Progenitor cell of endocrine pancreas (in vitro differentiated cells): ENCODE measurements at places on chromosomes 7 and 10. TPM values are rescaled to one million over a fixed set of nuclear protein-coding genes. Genes with fewer than 3 reads are reported as not detected.

The CDK14 gene
- total RNA-seq = 116 and 117 TPM in 2 replicates

The TYW1B gene
- 4.2 and 5.7 TPM in 2 replicates for total RNA-seq

GRCh38 chr7:75985518-75986146, 8.8 kb downstream of the TMEM120A start:
- no peak overlapping the region for H3K27ac ChIP-seq
- no peak overlapping the region for H3K4me3 ChIP-seq
- no peak for DNase-seq

DNA sequence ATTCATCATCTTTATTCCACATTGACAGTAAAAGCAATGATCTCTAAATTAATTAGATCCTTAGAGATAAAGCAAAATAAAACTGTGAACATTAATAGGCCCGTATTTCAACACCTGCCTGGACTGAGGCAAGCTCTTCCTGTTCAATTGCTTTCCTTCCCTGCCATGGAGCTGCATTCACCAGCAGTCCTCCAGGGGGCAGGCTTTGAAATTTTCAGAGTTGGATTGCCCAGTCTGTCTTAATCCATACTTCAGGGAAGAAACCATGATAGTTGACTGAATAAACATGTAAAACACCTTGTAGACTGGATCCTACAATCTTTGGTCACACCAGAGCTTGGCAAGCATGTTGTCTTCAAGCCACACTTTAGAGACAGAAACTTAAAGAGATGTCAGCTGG, 936.6 kb downstream of the NRG3 start:
- DNase-seq = no peak
- peaks cover 7% of the 10 kb centered on the region for H3K4me1 ChIP-seq
- H3K36me3 ChIP-seq = no peaks in the 10 kb centered on the region
- H3K27me3 ChIP-seq = no peaks in the 10 kb centered on the region
- H3K4me3 ChIP-seq = no peak overlapping the region
- H3K27ac ChIP-seq = peak overlapping the region; percentile 43

DNA sequence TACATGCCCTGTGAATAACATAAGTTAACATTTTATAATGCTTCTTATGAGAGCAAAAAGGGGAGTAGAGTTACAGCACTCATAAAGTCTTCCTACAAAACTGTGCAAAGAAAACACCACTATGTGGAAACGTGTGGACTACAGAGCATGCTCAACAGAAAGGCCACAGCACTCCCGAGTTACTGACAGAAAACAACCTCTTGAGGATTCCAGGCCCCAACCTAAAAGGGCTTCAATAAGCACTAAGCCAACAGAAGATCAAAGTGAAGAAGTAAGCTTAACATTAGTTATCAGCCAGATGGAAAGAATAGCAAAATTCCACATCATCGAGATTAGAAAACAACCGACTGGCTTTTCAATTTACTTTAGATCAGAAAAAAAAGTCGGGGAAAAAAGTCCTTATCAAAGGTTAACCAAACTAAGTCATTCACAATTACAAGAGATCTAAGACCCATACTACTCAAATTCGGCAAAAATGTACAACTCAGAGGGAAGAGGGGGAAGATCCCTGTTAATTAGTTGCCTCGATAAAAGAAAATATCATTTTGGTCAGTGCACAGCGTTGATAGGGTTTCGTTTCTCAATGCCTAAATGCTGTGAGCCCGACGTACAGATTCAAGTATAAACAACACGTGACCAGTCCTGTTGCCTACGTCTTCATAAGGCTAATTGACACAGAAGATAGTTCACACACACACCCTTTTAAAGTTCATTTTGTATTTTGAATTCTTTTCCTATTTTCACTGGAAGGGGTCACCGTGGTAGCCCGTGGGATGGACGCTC, 1.4 kb downstream of the KBTBD2 start:
- H3K36me3 ChIP-seq = no peaks in the 10 kb centered on the region
- H3K4me3 ChIP-seq = peak overlapping the region; percentile 96
- H3K4me1 ChIP-seq = peaks cover 61% of the 10 kb centered on the region
- no peak for DNase-seq
- H3K27me3 ChIP-seq = no peaks in the 10 kb centered on the region
- peak overlapping the region; percentile 99 for H3K27ac ChIP-seq

DNA sequence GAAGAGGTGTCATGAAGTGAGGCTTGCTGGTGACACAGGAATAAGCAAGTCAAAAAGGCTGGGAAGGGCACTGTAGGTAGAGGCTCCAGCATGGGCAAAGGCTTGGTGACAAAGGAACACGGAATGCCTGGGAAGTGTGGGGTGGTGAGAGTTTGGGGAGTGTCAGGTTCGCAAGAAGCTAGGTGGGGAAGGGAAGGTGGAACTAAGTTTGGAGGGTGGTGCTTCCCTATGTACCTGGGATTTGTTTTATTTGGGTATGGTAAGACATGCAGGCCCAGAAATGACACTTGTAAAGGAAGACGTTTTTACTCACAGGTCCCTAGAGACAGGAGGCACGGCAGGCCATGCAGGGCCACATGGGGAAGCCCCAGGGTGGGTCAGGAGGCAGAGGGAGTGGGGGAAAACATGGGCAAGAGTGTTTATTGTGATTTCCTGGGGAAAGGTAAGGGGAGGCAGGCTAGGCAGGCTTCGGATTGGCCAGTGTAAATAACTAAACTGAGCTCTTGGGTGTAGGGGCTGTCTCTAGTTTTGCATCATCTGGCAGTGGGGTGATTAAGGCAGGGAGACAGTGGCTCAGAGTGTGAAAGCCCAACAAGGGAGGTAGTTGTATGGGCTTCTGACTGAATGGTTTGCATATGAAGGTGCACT, 52.1 kb downstream of the SH2D4B start:
- no peaks in the 10 kb centered on the region for H3K27me3 ChIP-seq
- H3K4me1 ChIP-seq = no peaks in the 10 kb centered on the region
- H3K4me3 ChIP-seq = no peak overlapping the region
- H3K27ac ChIP-seq = no peak overlapping the region
- H3K36me3 ChIP-seq = peaks cover 1% of the 10 kb centered on the region

- DNase-seq = no peak
- H3K27ac ChIP-seq = no peak overlapping the region
- peaks cover 17% of the 10 kb centered on the region for H3K36me3 ChIP-seq
- H3K4me1 ChIP-seq = peaks cover 2% of the 10 kb centered on the region
- H3K4me3 ChIP-seq = no peak overlapping the region
Observed at GRCh38 chr7:30436046-30436445, 42.5 kb downstream of the NOD1 start.

The EIF3A gene
- total RNA-seq = 127 and 129 TPM in 2 replicates

The PLAU gene
- 0.38 and 0.93 TPM in 2 replicates for total RNA-seq

DNA sequence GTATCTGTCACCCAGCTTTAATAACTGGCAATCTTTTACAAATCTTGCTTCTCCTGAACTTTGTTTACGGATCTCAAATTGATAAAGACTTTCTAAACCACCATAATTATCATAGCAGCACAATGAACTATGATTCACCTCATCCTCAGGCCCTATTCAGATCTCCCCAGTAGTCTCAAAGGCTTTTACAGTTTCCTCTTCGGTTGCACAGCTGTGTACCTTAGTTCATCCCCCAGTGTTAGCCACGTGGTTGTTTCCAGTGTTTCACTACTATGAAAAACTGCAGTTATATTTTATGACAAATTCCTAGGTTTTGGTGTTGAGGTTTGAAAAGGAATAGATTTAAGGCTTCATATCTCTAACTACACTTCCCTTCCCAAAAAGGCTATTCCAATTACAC, 24.9 kb downstream of the PAXIP1 start:
- peaks cover 26% of the 10 kb centered on the region for H3K36me3 ChIP-seq
- no peaks in the 10 kb centered on the region for H3K4me1 ChIP-seq
- no peak overlapping the region for H3K27ac ChIP-seq
- H3K27me3 ChIP-seq = no peaks in the 10 kb centered on the region
- no peak for DNase-seq

GRCh38 chr10:43160921-43161255, 22.6 kb downstream of the CSGALNACT2 start:
- H3K27ac ChIP-seq = no peak overlapping the region
- no peaks in the 10 kb centered on the region for H3K27me3 ChIP-seq
- H3K36me3 ChIP-seq = no peaks in the 10 kb centered on the region

- no peak overlapping the region for H3K4me3 ChIP-seq
- no peaks in the 10 kb centered on the region for H3K36me3 ChIP-seq
- H3K4me1 ChIP-seq = peaks cover 1% of the 10 kb centered on the region
Observed at GRCh38 chr7:94492601-94493000, 17.0 kb upstream of the CASD1 start.

GRCh38 chr10:79298403-79299244, 48.6 kb upstream of the PPIF start:
- H3K36me3 ChIP-seq = peaks cover 26% of the 10 kb centered on the region
- DNase-seq = no peak
- no peaks in the 10 kb centered on the region for H3K4me1 ChIP-seq
- no peaks in the 10 kb centered on the region for H3K27me3 ChIP-seq
- no peak overlapping the region for H3K27ac ChIP-seq

The DYNC1I1 gene
- total RNA-seq = 1.6 and 2.6 TPM in 2 replicates

DNA sequence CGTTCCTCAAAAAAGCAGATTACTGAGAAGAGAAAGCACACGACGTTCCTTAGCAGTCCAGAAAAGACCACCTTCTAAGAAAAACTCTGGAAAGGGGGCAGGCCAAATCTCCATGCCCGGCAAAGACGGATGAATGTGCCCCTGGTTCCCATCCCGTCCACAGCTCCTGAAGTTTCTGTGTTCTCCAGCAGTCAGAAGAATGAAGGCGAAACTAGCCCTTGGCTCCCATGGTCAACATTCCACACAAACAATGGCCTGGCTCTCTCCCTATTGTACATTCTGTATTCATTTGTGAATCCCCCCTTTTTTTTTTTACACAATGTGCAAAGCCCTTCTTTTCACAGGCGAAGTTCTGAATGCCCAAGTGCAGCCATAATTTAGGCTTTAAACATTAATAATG, 5.3 kb downstream of the CTBP2 start:
- H3K4me3 ChIP-seq = peak overlapping the region; percentile 68
- H3K4me1 ChIP-seq = peaks cover 64% of the 10 kb centered on the region
- peaks cover 11% of the 10 kb centered on the region for H3K36me3 ChIP-seq

The EN2 gene
- total RNA-seq = not detected in 2 replicates

GRCh38 chr7:155247479-155248365, 50.0 kb upstream of the INSIG1 start:
- no peak overlapping the region for H3K4me3 ChIP-seq
- no peaks in the 10 kb centered on the region for H3K36me3 ChIP-seq
- no peak for DNase-seq
- no peaks in the 10 kb centered on the region for H3K4me1 ChIP-seq

DNA sequence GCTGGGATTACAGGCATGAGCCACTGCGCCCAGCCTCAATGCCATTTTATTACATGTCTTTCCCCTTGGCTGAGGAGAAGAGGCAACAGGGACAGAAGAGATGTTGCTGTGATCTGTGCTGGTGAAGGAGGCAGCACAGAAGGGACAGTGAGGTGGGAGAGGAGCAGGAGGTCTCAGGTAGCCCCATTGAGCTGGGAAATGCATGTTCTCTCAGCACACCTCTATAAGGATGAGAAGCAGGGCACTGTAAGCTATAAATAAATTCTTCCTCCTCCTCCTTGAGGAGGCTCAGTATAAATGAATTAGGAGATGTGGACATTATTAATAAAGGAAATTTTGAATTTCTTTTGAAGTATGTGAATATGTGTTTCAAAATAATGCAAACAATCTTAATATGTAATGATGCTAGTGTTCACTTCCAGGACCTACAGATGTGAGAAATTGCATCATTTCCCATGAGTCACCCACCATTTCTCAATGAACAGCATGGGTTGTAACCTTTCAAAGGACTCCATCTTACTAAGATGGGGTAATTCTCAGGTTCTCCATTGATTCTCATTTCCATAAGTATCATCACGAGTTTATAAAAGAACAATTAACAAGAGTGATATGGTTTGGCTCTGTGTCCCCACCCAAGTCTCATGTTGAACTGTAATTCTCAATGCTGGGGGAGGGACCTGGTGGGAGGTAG, 88.9 kb upstream of the ODAD2 start:
- H3K27me3 ChIP-seq = no peaks in the 10 kb centered on the region
- H3K4me1 ChIP-seq = no peaks in the 10 kb centered on the region
- peaks cover 31% of the 10 kb centered on the region for H3K36me3 ChIP-seq
- DNase-seq = no peak

The CHST15 gene
- 7.9 and 8.1 TPM in 2 replicates for total RNA-seq

DNA sequence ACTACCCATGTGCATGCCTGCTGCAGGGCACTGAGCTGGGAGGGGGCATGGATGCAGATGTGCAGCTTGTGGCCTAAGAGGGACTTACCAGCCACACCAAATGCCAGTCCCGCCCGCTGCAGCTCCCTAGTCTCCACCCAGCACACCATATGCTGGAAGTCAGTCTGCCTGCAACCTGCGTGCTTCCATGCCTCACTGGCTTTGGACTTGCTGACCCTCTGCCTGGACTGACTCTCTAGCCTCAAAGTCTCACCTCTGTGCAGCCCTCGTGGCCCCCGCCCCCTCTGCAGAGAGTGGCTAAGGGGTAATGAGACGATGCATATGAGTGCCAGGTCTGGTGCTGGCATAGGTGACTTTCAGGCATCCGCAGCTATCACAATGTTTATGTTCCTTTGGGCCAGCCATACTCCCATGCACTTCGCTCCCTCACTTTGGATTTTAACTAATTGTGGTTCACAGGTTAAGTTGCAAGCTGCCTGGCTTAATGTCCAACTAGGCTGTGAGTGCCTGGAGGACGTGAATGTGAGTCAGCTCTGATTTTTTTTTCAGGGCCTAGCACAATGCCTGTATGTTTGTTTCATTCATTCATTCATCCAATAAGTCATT, 21.7 kb downstream of the TRIM8 start:
- H3K27me3 ChIP-seq = peaks cover 3% of the 10 kb centered on the region
- H3K27ac ChIP-seq = peak overlapping the region; percentile 78
- H3K4me1 ChIP-seq = peaks cover 5% of the 10 kb centered on the region
- H3K36me3 ChIP-seq = no peaks in the 10 kb centered on the region
- H3K4me3 ChIP-seq = no peak overlapping the region

The PLCE1 gene
- 12.1 and 14.1 TPM in 2 replicates for total RNA-seq

- H3K27me3 ChIP-seq = peaks cover 8% of the 10 kb centered on the region
- H3K27ac ChIP-seq = no peak overlapping the region
- H3K4me1 ChIP-seq = no peaks in the 10 kb centered on the region
- H3K4me3 ChIP-seq = no peak overlapping the region
Observed at GRCh38 chr10:119521443-119522204, 20.9 kb downstream of the RGS10 start.

The UTF1 gene
- not detected in 2 replicates for total RNA-seq

The TRPV5 gene
- 0.13 and 0.14 TPM in 2 replicates for total RNA-seq
